Breast epithelium (tissue), 4 donors: ENCODE measurements at places on chromosomes 16 and 17. TPM values are rescaled to one million over a fixed set of nuclear protein-coding genes. Genes with fewer than 3 reads are reported as not detected.

DNA sequence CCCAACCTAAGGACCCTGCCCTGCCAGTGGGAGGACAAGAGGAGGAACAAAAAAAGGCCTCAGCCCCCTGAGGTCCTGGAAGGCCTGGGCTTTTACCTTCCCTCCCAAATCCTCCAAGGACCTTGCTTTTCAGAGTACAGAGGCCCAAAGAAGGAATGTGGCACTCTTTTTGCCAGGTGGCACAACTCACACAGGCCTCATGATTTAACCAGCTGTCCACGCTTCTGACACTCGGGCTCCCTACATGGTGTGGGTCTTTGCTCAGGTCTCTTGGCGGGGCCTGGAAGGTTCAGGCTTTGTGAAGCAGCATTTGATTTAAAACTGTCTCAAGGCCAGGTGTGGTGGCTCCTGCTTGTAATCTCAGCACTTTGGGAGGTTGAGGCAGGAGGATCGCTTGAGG is 120.6 kb downstream of the ABCC6 start:
- H3K4me3 ChIP-seq, result no peak overlapping the region
- no peak overlapping the region for H3K27ac ChIP-seq
- no peaks in the 10 kb centered on the region for H3K27me3 ChIP-seq
- H3K4me1 ChIP-seq, result no peaks in the 10 kb centered on the region

DNA sequence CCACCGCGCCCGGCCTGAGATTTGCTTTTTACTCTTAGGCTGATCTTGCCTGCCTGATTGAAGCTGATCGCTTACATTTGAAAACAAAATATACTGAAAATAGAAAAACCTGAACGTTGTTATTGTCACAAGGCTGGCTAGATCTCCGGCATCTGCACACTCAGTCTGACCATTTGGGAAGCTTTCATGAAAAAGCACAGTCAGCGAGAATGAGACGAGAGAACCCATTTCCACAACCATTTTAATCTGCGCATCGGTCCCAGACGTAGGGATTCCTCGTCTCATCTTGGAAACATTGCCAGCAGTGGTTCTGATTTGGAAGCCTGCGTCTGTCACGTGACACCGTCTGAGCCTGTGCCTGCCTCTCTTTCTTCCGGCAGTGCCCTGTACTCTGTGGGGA is 20.9 kb downstream of the SPG7 start:
- peaks cover 6% of the 10 kb centered on the region for H3K36me3 ChIP-seq
- no peaks in the 10 kb centered on the region for H3K4me1 ChIP-seq
- no peak for DNase-seq
- no peaks in the 10 kb centered on the region for H3K27me3 ChIP-seq
- H3K4me3 ChIP-seq, result no peak overlapping the region
- H3K27ac ChIP-seq, result no peak overlapping the region

DNA sequence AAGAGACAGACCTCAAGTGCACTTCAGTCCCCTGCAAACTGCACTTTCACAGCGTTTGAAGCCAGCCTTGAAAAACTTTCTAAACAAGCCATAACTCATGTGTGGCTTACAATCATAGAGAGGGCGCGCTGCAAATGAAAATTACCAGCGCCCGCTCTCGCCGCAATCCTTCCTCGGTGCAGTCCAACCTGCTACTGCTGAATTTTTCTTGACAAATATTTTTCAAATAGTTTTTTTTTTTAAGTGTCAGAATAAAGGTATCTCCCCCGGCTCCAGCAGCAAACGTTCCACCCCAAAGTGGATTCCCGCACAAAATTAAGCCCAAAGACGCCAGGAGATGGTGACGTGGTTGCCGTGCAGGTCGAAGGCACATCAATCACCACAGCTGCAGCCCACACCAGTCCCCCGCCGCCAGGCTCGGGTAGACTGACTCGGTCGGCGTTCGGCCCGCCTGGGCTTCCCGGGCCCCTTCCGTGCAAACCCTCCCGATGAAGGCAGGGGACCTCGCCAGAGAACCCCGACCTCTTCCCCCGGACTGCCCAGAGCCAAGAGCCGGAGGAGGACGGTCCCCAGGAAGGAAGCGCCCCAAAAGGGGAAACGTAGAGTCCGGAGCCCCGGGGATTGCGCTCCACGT is 630 bp downstream of the GRB2 start:
- no peaks in the 10 kb centered on the region for H3K4me1 ChIP-seq
- peak overlapping the region; percentile 91 for H3K27ac ChIP-seq
- H3K36me3 ChIP-seq, result no peaks in the 10 kb centered on the region
- H3K4me3 ChIP-seq, result peak overlapping the region; percentile 94

Gene PRSS27
- total RNA-seq, result not detected

Gene NUDT7
- total RNA-seq, result 11.1 TPM

Gene NPW
- not detected for total RNA-seq
